NCI-H1436 treated with DMSO at 0.1 percent for 48 hours (cell line): ENCODE measurements at places on chromosomes 6 and 20.

DNA sequence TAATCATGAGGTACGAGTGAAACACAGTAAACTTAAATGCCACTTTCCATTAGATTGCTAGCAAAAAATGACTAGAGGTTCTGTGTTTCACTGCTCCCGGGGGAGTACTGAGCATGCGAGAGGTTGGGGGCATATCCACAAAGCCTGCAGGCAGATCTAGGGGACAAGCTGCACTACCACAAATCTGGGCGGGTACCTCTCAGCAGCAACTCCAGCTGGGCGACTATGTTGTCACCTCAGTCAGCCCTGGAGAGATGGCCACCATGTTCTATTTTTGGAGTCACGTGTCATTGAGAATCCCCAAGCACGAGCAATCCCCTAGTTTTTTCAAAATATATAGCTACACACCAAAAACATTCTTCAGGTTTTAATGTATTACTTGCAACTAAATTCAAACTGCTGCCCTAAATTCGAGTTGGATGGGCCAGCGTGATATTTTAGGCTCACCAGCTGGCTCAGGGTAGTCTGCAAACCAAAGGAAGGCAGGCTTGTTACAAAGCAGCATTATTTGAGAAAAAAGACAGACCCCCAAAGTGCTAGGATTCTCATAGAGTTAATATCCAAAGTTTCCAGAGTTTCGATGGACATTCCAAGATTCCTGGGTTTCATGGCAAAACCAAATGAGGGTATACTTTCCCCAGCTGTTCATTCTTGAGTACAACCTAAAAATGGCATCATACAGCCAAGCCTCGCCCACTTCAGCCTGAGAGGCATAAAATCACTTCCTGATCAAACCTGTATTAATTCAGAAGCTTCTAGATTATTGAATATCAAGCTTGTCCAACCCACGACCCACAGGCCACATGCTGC, 24.1 kb upstream of the MYLIP start:
- DNase-seq: no peak

- DNase-seq: no peak
Observed at GRCh38 chr6:38345586-38345985, 294.1 kb downstream of the BTBD9 start.

DNA sequence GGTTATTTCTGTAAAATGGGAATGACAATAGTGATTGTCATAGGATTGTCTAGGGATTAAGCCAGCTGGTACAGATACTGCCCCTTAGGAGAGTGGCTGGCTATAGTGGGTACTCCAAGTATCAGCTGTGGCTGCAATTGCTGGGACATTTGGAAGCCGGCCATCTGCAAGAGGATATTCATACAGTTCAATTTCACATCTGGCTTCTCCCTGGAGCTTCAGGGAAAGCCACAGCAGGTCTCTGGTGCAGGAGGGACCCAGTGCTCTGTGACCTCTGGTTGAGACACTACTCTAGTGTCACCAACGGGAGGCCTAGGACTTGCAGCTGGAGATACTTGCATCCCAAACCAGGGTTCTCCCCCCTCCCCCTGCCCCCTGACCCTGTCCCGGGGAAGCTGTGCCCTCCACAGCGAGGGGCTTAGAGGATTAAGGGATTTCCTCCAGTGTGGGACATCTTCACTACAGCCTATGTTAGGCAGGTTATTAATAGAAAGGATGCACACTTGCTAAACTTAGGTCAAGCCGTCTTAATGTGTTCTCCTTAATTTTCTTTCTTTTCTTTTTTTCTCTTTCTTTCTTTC, 2.7 kb downstream of the SLC2A10 start:
- DNase-seq: no peak

DNA sequence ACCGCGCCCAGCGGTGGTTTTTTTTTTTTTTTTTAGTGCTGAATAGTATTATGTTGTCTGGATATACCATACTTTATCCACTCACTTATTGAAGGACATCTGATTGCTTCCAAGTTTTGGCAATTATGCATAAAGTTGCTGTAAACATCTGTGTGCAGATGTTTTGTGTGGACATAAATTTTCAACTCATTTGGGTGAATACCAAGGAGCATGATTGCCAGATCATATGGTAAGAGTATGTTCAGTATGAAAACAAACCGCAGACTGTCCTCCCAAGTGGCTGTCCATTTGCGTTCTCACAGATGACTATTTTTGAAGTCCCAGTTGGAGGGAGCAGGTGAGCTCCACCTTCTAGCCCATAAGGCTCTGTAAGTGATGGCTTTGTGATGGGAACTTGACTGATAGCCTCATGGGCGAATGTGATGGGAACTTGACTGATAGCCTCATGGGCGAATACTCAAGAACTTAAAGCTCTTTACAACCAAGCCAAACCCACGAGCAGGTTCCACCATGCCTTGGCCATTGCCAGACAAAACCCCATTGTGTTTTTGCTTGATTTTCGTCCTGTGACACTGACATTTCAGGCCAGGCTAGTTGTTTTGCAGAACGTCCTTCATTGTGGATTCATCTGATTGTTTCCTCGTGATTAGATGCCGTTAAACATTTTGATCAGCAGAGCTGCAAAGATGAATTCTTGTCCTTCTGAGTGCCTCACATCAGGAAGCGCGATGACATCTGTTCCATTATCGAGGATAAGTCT, 51.0 kb downstream of the ZBTB2 start:
- no peak for DNase-seq

DNA sequence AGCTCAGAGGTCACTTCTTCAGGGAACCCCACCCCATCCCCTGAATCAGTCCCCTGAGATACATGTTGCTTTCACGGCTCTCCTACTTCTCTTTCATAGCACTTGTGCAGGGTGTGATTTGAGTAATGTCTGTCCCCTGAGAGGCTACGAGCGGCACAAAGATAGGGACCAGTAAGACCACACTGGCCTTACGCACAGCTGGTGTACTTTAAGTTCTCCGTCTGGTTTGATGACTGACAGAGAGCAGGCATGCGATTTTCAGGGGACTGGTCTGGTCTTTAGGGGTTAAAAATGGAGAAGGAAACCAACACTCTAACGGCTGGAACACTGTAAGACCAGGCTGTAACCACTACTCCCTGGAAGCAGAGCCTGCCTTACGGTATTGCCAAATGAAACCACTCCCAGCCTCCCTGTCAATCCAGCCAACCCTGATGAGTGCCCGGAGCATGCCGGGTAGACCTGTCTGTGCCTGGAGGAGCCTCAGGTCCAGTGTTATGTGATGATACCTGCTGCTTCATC, 47.1 kb downstream of the ELMO2 start:
- no peak for DNase-seq

DNA sequence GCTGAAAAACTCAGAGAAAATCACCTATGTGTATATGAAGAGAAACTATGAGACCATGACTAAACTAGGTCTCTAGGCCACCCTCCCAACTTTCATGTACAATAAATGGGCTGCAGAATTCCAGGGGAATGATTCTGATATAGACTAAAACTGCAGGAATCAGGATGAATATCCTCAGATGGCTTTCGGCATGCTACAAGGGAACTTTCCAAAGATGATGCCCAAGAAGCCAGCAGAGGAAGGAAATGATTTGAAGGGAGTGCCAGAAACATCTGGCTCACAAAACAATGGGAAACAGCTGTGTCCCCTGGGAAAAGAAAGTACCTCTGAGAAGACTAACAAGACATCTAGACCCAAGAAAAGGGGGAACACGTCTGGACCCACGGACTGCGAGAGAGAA, 41.1 kb downstream of the PLN start:
- no peak for DNase-seq
